ENCODE measurements at places on chromosomes 1 and 21.

GRCh38 chr1:241638909-241639622, 1.1 kb downstream of the CHML start:
- no peak for DNase-seq

DNA sequence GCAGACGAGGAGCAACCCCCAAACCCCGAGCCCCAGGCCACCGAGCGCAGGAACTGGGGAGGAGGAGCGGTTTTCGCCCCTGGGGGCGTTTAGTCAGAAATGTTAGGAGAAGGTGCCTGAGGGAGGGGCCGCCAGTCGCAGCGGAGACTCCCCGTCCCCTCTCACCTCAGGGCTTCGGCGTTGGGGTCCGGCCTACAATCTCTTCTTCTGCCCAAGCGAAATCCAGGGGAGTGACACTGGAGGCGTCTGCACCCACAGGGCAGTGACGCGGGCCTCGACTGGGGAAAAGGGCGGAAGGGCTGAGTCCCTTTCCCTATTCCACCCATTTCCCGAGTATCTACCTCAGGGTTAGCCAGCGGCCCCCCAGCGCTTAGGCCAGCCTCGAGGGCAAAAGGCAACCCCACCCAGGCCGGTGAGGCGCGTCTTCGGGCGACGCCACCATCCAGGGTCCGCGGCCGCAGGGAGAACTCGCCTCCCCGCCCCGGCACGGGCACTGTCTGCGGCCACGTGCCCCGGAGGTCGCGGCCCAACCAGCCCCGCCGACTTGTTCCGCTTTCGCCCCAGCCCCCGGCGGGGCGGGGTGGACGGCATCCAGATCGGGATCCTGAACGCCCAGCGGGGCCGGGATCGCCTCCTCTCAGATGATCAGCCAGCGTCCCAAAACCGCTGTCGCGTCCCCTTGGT, 118.7 kb upstream of the BARHL2 start:
- no peak for DNase-seq

- DNase-seq = no peak
These were observed 9.3 kb downstream of the IFI44 start for GRCh38 chr1:78658901-78659300.

DNA sequence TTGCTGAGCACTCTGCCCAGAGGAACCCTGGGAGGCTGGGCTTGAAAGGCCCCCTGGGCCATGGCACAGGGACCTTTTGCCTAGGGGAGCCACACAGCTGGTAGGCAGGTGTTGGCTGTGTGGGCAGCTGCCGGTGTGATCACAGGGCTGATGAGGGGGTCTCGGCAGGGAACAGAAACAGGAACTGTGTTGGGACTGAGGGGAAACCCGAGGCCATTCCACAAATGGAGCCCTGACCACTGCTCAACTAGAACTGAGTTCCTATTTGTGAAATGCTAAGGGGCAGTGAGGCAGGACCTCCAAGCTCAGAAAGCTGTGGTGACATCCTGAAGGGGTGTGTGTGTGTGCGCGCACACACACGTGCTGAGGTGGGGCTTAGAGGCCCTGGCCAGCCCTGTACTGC, 6.4 kb upstream of the THEM5 start:
- no peak for DNase-seq

DNA sequence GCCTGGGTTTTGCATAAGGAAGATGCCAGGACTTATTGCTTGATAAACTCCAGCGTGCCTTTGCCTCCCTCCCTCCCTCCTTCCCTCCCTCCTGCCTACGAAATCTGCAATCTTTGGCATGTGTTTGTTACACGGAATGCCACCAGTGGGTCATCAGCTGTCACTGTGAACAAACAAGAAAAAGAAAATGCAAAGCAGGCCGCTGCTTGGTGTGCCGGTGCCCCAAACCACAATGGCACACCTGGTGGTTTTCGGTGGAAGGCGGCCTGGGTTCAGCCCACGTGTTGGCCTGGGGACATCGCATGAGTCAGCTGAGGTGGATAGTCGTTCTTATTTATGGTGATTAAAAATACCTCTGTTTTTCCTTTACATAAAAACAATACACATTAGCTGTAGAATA, 16.3 kb upstream of the IFNLR1 start:
- no peak for DNase-seq
